AG08395 (cell line): ENCODE measurements at places on chromosomes 12 and 14.

DNA sequence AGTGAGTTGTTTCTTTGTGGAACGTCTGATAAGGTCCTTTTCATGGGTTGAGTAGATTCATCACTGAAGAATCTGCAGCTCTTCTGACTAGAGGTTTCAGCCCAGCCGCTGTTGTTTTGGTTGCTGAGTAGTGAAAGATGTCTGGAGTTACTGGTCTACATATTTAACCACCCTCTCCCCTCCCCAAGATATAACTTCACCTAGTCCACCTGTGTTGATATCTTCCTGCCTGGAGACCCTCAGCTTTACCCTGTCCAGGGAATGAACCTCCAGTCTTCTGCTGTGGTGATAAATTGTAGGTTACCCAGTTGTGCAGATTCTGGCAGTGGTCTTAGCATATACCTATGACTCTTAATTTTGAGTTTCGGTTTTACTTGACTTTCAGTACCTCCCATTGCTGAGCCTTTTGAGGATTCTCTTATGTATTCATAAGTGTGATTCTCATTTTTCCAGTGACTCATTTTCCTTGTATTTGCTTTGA, 62.9 kb downstream of the CCDC91 start:
- DNase-seq: no peak

- DNase-seq: no peak
Measured at GRCh38 chr12:116399055-116399454, 121.6 kb upstream of the MED13L start.

GRCh38 chr12:111327474-111327873, 41.4 kb downstream of the PHETA1 start:
- no peak for DNase-seq

DNA sequence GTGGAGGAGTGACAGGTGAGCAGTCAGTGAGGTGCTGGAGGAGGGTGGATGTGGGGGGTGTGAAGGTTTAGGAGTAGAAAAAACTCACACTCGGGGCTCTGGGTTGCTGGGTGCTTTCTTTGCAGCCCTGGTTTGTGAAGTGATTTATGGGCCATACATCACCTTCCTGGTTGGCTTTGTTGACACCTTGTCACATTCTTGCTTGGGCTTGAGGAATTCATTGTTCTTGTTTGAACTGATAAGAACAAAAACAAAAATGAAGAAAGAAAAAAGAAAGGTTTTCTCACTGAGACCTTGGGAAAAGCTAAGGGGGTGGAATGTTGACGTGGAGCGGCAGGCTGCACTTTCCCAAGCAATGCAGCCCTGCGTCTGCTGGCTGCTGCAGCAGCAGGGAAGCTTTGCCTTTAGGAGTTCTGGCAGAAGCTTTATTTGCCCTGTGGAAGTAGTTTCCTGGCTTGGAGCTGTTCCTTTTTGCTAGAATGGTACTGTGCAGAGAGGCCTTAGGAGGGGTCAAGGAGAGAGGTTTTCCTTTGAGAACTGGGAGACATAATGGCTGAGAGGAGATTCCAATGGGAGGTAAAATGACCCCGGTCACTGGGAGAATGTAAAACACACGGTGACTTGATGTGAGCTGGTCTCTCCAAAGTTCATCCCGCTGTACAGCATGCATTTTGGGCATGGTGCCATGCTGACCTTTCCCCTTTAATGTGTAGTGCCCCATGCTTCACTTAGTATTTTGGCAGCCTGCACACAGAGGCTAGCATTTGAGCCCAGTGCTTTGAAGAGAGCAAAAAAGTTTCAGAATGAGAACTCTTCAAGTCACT, 52.8 kb downstream of the HMGA2 start:
- no peak for DNase-seq

- no peak for DNase-seq
Measured at GRCh38 chr12:56084958-56085543, 5.1 kb downstream of the ERBB3 start.

- no peak for DNase-seq
Measured at GRCh38 chr14:46404865-46405811, 246.4 kb downstream of the RPL10L start.

- DNase-seq: no peak
Measured at GRCh38 chr12:104510145-104510872, 53.6 kb downstream of the CHST11 start.

DNA sequence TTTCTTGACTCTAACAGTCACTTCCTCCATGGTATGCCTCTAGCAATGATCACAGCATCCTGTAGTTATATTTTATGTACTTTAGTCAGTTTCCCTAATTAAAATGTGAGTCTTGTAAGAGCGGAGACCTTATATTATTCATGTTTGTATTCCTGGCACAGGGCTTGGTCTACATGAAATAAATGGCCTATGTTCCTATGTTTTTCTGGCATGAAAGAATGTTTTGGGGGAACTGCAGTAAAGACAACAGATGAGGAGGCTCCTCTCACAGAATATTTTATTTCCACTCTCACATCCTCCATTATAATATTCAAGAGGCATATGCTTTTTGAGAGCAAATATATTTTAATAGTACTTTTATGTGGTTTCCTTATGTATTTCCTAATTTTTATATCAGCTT, 429.8 kb upstream of the PDE3A start:
- no peak for DNase-seq

DNA sequence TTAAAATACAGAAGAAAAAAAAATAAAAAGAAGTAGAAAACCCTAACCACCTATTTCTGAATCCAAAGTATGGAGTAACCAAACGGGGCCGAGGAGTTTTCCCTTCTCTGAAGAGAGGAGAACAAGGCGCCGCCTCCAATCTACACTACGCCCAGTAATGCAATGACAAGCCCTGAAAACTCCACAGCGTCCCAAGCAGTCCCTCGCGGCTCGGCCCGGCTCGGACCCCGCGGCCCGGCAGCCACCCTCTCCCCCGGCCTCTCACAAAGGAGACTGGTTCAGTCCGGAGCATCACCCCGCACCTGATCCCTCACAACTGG, 371 bp downstream of the CHD8 start:
- DNase-seq: peak; percentile 33

DNA sequence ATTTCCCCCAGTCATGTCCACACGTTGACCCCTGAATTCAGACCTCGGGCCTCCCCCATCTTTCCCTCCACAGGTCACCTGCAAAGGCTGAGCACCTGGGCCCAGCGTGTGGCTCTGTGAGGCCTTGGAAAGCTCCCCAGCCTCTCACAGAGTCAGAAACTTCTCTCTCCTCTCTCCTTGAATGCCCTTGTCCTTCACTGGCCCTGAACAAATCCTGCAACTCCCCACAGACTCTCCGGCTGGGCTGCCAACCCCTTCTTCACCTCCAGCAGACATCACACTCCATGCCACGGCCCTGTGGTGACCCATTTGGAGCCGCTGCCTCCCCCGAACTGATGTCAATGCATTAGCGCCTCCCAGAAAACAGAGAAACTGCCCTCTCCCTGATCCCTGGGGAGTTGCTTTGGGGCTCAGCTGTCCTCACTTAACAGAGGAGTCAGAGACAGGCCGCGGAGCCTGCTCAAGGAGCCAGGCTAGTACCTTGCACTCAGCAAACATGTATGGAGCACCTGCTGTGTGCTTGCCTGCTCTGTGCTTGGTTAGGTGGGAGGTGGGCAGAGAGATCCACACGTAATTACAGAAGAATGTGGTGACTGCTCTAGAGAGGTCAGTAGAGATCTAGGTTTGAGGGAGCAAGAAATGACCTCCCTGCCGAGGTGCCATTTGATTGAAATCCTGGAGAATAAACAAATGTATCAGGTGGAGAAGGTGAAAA, 99.2 kb upstream of the PWP1 start:
- no peak for DNase-seq

DNA sequence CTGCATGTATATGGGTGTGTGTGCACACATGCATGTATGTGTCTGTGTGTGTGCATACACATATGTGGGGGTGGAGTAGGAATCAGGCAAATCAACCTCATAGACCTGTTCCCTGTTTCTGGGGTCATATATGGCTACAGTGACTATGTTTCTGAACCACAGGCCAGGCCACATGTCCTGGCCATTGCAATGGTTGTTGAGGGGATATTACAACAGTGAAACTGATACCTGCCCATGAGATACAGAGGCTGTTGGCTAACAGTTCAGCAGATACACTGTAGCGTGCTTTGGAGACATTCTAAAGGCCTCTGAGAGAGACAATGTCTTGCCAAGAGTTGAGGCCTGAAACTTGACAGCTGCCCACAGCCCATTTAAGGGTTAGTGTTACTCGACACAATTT, 47.3 kb upstream of the FOS start:
- no peak for DNase-seq

DNA sequence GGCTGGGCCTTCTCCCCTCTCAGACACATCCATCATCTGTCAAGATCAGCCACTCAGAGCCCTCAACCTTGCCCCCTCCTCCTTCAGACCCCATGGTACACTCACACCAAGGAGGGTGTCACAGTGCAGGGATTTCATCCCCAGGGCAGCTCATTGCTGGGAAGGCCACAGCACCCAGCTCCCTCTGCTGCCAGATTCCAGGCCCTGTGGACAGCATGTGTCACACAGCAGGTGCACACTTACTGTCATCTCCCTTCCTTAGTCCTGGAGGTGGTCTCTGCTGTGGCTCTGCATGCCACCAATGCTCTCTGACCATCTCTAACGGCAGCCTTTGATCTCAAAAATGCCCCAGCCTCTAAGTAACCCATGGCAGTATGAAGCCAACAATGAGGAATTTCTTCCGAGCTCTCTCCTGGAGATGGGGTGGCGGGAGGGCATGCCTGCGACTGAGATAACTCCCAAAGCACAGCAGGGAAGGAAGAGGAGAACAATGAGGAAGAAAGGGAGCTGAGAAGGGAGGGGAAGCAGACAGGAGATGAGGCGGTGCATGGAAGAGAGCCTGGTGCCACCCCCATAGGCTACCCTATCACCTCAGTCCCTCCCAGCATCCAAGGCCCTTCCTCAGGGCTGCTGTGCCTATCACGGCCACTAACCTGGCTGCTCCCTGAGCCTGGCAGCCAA, 101.0 kb downstream of the SINHCAF start:
- DNase-seq: no peak

DNA sequence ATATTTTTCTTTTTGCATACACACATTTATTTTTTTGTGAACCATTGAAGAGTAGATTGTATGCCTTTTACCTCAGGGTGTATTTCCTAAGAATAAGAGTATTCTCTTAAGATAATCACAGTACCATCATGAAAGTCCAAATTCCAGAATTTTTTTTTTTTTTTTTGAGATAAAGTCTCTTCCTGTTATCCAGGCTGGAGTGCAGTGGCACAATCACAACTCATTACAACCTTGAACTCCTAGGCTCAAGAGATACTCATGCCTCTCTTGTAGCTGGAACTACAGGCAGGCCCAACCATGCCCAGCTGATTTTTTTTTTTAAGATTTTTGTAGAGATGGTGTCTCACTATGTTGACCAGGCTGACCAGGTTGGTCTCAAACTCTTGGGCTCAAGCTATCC, 10.9 kb downstream of the FRS2 start:
- DNase-seq: no peak

GRCh38 chr12:115998119-115998633, 279.3 kb downstream of the MED13L start:
- peak; percentile 68 for DNase-seq

- DNase-seq: peak; percentile 84
Measured at GRCh38 chr12:27922531-27923139, 49.9 kb downstream of the PTHLH start.

- DNase-seq: peak; percentile 2
Measured at GRCh38 chr12:74021937-74022336, 515.7 kb upstream of the ATXN7L3B start.

GRCh38 chr14:42353315-42353714, 746.6 kb downstream of the LRFN5 start:
- no peak for DNase-seq

GRCh38 chr12:47164724-47165439, 85.1 kb upstream of the AMIGO2 start:
- DNase-seq: peak; percentile 86

DNA sequence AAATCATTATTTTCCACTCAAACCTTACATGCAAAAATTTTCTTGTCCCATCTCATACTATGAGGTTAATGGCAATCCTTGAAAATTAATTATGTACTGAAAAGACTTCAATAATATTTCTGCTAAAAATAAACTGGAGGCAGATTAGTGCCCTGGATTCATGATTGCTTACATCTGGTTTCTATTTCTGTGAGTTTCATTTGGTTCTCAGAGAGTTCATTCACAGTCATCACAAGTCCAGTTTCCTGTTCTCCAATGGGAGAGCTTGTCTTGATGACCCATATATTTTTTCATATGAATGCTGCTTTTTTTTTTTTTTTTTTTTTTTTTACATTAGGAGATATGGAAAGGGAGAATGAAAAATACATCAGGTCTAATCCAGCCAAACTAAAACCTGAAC, 6.6 kb upstream of the PTHLH start:
- DNase-seq: peak; percentile 43

GRCh38 chr14:74856366-74856765, 19.6 kb downstream of the PROX2 start:
- DNase-seq: no peak

- peak; percentile 62 for DNase-seq
Measured at GRCh38 chr14:89303456-89304435, 113.3 kb downstream of the FOXN3 start.

DNA sequence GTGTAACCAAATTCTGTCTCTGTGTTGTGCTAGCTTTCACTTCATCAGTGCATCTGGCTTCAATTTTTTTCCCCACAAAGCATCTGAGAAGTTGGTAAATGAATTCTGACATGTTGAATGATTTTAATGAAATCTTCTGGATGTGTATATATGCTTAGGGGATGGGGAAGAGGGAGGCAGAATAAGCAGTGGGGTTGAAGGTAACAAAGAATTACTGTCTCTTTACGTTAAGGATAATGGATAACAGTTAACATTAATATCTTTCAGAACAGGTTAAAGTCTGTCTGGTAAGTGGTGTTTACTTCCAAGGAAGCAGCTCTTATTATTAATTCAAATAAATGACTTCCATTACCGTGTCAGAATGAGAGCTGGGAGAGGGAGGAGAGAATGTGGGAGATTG, 261.7 kb downstream of the ERC1 start:
- DNase-seq: no peak

GRCh38 chr12:77031745-77032144, 33.6 kb downstream of the E2F7 start:
- DNase-seq: peak; percentile 21

DNA sequence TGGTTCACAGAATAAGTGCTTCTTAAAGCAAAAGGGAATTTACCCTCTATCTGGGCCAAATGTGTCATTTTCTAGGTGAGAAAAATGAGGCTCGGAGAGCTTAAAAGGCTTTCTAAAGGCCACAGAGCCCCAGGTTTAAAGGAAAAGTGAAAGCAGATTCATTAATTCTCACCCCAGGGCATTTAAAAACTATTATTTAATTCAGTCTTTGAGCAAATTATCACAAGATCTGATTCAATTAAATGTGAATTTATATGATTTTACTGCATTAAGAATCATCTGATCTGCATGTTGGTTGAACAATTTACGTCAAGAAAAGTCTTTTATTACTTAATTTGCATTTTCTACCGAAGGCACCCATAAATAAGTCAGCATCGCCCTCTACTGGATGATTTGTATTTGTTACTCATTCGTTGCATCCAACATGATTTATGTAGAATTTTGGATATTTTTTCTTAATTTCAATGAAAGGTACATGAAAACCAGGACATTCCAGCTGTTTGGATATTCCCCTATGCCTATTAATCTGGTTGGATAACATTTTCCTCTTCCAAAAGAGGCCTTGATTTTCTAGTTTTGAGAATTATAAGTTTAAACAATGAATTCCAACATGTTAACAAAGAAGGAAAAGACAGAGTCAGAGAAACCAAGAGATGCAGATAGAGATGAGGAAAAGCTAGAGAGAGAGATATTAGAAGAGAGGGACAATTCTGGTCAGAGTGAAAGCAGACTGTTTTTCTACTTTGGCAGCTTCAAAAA, 19.1 kb upstream of the DHRS7 start:
- DNase-seq: peak; percentile 39
